ENCODE measurements at places on chromosomes 2 and 18.
A peak's percentile ranks its signal among the peaks of the same experiment; 100 is the strongest.

GRCh38 chr18:28208712-28209265 is 31.9 kb upstream of the CDH2 start:
- no peak for DNase-seq

DNA sequence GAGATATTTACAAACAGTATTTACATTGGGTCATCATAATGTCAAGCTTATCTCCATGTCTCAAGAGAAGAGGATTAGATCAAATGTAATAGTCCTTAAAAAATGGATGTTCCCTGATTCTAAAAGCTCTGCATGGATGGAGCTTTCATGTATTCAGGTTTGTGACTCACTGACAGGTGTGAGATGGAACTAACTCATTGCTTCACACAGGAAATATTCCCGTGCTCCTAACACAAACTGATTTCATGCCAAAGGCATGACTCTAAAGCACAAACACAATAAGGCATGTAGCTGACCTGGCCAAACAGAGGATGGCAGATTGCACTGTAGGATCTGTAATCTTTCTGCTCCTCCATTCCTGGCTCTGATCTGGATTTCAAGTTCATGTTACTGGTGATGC is 110.0 kb downstream of the ALK start:
- DNase-seq: no peak

DNA sequence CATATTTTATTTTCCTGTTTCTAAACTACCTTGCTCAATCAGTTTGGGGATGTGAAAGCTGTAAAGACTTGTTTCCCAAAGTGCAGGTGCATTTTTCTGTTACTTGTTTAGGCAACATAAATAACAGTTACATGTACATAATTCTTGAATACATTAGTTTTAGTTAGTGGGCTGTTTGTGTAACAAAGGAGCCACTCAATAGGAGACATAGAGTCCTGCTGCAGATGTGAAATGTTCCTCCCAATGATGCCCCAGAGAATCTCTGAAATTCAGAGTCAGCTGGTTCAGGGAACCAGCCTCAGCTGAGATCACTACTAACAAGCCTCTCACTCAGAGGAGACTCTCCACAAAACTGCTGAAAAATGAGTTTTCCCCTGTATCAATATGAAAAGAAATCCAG is 91.5 kb upstream of the TWSG1 start:
- DNase-seq: no peak

- peak; percentile 40 for DNase-seq
Measured at GRCh38 chr2:46699934-46700256, 215.7 kb downstream of the MCFD2 start.

GRCh38 chr2:9663008-9663879 is 32.4 kb upstream of the YWHAQ start:
- DNase-seq: no peak

DNA sequence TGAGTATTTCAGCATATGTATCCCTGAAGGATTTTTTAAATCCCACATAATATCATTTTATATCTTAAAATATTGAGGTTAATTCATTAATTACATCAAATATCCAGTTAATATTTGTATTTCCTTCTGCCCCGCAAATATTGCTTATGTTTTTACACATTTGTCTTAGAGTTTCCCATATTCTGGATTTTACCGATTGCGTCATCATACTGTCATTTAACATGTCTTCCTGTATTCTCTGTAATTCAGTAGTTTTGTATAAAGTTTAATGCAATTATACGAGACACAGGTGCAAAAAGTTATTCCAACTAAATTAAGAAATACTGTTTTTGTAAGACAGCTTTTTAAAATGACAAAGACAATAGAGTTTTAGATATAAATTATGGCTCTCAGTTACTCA is 33.5 kb upstream of the UBXN4 start:
- DNase-seq: no peak

DNA sequence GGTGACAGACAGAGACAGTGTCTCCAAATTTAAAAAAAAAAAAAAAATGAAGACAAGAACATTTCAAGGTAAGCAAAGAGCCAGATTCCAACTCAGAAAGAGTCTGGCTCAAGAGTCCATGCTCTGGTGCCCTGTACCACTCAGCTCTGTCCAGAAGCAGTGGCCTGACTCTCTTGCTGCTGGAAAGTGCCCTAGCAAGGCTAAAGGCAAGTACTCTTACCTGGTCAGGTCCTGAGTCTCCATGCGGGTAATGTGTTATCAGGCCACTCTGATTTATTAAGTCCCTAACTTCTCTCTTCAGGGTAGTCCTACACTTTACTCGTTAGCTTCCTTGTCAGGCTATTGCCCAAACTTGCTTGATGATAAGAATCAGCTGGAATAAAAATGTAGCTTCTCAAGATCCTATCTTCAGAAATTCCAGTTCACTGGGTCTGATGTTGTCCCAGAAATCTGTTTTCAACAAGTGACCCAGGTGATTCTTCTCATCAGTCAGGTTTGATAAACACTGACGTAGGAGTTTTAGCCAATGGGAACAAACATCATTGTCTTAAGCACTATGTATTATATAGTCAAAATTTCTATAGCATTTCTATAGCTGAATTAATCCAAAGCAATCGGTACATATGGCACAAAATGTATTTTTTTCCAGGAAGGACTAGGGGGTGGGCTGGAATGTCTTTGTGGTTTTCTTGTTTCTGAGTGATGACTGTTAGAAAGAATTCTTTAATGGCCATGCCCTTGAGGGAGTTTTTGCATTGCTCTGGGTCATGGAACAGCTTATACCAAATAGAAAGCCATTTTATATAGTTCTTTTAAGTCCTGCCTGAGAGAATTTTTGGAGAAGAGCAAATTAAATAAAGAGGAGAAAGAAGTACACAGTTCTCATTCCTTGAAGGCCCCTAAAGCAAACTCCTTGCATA is 139.9 kb upstream of the DNMT3A start:
- no peak for DNase-seq

DNA sequence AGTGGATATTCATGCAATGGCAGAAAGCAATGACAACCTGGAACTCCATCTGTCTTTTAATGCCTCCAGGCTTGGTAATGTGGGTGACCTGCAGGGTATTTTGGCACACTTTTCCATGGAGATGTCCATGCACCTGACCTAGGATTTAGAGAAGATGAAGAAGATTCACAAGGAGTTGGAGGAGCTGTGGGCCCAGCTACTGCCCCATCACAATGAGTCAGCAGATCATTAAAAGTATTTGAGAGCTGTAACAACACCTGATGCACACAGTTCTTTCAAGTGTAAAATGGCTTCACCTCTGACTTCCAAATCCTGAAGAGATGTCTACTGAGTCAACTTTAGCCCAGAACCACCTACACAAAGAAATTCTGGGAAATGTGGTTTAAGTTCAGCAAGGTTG is 22.1 kb upstream of the OSR1 start:
- no peak for DNase-seq

GRCh38 chr2:126809340-126809739 is 89.3 kb upstream of the TEX51 start:
- no peak for DNase-seq

GRCh38 chr2:39647104-39647765 is 18.5 kb upstream of the TMEM178A start:
- no peak for DNase-seq

DNA sequence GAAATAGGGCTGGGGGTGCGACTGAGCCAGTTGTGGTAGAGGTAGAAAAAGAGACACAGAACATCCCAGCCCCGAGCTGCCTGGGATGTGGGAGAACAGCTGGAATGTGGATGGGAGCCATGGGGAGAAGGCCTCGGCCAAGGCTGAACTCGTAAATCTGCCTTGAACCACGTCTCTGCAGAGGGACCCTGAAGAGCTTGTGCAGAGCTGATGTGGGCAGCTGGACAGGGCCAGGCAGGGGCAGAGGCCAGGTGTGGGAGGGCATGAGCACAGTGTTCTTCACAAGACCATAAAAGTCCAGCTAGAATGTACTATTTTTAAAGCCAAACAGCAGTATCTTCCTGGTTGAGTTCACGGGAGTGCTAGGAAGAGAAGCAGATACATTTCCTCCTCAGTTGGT is 5.7 kb downstream of the TCF23 start:
- DNase-seq: no peak

DNA sequence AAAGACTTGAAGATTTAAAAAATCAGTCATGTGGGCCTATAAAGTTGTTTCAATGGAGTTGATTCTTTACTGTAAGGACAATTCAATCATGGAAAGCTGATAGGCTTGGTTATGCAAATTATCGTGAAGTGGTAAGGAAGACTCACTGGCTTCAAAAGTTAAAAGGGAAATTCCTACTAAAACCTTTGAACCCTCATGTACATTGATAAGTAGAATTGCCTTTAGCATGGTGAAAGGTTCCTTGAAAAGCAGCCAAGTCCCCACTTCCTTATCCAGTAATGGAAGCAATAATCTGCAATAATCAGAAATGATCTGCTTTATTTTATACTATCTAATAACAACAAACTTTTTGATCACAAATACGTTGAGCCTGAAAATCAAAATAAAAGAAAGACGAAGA is 14.4 kb upstream of the CCL20 start:
- no peak for DNase-seq

DNA sequence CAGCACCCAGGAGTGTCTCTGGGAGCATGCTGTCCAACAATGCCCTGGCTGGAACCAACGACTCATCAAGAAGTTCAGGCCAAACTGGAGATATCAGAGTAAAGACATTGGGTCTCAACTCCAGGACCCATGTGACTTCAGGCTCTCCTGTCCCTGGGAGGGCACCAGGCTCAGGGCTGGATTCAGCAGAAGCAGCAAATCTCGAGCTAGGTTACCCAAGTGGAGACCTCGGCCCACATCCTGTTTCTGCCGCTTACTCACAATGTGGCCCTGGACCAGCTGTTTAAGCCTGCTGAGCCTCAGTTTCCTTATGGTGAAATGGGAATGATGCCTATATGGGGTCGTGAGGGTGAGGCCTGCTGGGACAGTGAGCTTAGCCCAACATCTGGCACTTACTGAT is 9.3 kb upstream of the OTOF start:
- no peak for DNase-seq

DNA sequence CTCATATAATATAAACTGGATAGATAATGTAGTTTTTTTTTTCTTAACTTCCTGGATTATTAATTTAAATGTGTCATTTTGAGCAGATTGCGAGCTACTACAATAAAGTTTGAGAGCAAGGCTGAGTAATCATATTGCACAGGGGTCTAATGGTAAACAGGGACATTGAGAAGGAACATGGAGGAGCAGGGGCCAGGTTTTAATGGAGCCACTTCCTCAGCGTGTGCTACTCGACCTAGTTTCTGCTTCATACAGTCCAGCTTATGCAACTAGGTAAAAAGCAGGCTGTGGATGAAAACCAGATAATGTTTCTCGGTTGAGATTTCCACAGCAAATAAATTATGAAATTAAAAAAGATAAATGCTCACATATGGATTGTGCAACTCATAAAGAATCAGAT is 1915.7 kb upstream of the CELF4 start:
- no peak for DNase-seq

DNA sequence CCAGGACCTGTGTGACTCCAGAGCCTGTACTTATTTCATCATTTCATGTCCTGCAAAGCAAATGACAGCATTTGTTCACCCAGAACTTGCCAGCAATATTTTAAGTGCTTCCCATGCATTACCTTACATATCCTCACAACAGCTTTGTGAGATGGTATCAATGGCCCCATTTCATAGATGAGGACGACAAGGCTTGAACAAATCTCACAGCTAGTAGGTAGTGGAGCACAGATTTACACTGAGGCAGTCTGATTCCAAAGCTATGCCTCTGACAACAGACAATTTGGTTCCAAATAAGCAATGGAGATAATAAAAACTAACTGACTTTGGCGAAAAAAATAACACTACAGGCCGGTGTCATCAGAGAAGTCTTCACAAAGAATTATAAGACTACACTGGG is 33.5 kb downstream of the LRP2 start:
- no peak for DNase-seq

DNA sequence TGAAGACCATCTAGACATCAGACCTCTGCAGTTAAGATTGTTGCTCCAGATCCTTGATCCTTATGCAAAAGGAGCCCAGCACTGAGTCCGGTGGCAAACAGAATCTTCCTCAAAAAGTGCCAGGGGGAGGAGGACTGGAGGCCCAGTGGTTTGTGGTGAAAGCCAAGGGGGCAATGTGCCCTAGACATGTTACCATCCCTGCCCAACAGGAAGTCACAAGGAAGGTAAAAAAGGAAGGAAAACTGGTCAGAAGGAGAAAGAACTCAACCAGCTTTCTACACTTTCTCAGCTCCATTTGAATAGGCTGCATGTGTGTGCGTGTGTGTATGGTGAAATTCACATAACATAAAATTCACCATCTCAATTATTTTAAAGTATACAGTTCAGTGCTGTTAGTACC is 25.0 kb upstream of the KDM3A start:
- no peak for DNase-seq

DNA sequence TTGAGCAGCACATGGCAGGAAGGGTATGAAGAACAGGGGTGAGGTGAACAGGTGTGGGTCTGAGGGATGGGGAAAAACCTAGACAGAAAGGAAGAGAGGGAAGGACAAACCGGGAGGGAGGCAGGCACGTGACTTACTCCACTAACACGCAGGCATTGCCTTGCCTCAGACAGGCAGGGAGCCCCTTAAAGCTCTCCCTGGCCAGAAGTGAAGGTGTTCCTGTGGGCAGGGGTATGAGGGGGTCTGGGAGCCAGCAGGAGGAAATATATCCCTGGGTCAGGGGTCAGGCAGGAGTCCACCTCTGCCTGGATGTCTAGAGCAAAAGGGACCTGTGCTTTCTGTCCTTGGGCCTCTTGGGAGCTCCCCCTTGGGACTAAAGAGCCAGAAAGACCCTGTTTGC is 135.3 kb upstream of the EPAS1 start:
- DNase-seq: no peak

DNA sequence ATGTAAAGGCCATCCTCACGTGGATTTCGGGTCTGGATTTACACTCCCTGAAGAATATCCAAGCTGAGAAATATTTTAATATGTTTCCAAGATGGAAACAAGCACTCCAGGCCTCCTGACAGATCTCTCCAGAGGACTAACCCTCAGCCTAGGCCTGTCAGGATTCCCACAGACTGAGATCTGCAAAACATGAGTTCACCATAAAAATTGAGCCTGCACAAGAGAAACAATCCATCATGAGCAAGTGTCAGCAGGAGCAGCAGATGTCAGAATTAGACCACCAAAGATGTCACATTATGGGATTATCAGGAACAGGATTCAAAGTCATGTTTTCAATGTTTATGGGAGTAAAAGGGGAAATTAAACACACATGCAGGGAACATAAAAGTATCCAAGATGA is 191.3 kb downstream of the TFCP2L1 start:
- DNase-seq: no peak

- no peak for DNase-seq
Measured at GRCh38 chr2:23250371-23250770, 134.6 kb upstream of the KLHL29 start.

DNA sequence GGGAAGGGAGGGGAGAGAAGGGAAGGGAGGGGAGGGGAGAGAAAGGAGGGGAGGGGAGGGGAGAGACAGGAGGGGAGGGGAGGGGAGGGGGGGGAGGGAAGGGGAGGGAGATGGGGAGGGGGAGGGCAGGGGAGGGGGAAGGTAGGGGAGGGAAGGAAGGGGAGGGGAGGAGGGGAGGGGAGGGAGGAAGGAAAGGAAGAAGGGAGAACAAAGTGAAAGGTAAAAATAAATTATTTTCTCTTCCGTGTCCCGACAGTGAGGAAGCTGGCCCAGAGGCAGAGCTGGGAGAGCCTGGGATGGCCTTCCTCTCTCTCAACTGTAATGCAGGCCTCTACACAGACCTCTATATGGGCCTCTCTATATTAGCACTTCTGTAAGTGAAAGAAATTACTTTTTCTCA is 53.2 kb downstream of the CD226 start:
- no peak for DNase-seq
